ENCODE measurements at places on chromosomes 1 and 21. TPM values are rescaled to one million over a fixed set of nuclear protein-coding genes. Genes with fewer than 3 reads are reported as not detected.

Gene RNF186
- total RNA-seq = not detected

Gene PRDM16
- 0.06 TPM for total RNA-seq

Gene DNAJC16
- total RNA-seq = 13.5 TPM

Gene PYHIN1
- total RNA-seq = not detected

Gene C1orf53
- total RNA-seq = 0.40 TPM

Gene CACHD1
- 5.9 TPM for total RNA-seq

Gene CHI3L1
- 0.86 TPM for total RNA-seq

Gene RIT1
- 16.3 TPM for total RNA-seq

Gene SYT11
- total RNA-seq = 13.2 TPM

Gene AHDC1
- total RNA-seq = 10.8 TPM

Gene LY9
- not detected for total RNA-seq

Gene SPRR2E
- not detected for total RNA-seq

Gene LIPI
- not detected for total RNA-seq

Gene MYOG
- total RNA-seq = not detected

Gene TSTD1
- 148 TPM for total RNA-seq

Gene SH2D2A
- 3.5 TPM for total RNA-seq

Gene PLD5
- 3.7 TPM for total RNA-seq

Gene SPRR1B
- total RNA-seq = 0.75 TPM

Gene CXADR
- total RNA-seq = 22.1 TPM

Gene FABP3
- 10.2 TPM for total RNA-seq

Gene TAS1R1
- total RNA-seq = not detected

Gene WNT2B
- 0.80 TPM for total RNA-seq

Gene CDK11A
- 10.3 TPM for total RNA-seq

Gene TNFSF4
- 0.35 TPM for total RNA-seq

Gene ABCD3
- total RNA-seq = 22.3 TPM

Gene ODF2L
- 14.3 TPM for total RNA-seq

Gene MYBPHL
- total RNA-seq = not detected
